Activated CD4-positive, alpha-beta T cell treated with anti-CD3 and anti-CD28 coated beads for 1 hour (primary cell): ENCODE measurements at places on chromosomes 11 and 22.

DNA sequence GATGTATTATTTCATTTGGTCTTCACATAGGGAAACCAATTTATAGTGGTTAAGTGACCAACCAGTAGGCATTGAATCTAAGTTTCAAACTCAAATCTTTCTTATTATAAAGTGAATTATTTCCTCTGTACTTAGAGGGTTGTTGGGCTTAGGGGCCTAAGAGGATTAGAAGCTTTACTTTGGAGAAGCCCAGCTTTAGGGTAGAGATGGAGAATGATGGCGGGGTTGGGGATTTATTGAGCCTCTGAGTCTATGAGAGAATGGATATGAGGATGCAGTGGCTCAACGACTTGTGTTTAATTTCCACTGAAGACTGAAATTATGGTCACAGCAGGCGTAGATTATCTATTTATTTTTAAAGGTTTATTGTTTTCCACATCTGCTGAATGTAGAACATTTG is 55.5 kb downstream of the CHRDL2 start:
- no peak for DNase-seq

DNA sequence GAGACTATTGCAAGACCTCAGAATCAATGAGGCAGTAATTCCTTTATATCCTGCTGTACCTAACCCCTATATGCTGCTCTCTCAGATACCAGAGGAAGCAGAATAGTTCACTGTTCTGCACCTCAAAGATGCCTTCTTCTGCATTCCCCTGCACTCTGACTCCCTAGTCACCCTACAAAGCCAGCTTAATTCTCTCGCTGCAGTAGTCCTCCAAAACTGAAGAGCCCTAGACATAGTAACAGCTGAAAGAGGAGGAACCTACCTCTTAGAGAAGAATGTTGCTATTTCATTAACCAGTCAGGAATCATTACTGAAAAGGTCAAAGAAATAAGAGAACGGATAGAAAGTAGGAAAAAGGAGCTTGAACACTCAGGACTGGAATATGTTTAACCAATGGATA is 49.3 kb downstream of the PRSS23 start:
- no peak for DNase-seq

GRCh38 chr11:121421149-121421901 is 30.8 kb upstream of the SORL1 start:
- DNase-seq, result no peak

DNA sequence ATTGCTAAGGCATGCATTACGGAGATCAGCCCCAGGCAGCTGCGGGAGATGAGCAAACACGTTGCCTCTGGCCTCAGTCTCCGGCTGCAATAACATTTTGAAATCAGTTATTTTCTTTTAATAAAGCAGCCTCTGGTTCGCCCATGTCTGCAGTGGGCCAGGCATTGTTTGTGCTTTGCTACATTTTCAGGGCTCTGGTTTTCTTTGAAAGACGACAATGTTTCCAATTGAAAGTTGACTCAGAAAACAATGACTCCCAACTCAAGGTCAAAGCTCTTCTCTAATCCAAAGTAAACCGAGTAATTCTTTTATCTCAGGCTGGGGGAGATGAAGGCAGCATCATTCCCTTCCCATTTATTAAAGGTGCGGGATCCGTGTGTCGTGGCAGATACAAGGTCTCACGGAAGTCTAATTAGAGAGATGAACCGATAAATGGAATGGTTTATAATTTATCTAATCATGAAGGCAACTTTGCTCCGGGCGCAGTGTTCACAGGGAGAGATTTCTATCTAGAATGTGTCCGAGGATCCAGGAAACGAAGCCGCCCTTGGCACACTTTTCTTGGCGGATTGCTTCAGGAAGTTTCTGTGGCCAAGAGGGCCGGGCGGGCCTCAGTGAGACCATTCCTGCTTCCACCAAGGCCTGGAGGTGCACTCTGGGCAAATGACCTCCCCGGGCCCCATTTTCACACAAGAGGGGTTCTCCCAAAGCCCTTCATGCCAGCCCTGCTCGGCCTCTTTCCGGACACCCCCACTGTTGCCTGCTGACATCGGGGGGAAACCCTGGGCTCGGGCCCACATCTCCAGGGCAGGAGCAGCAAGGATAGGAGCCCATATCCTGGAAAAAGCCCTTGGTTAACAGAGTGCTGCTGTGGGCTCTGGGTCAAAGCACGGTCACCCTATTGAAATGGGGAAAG is 811.4 kb downstream of the BRD1 start:
- no peak for DNase-seq

- no peak for DNase-seq
Measured at GRCh38 chr11:29002816-29003215, 894.6 kb downstream of the METTL15 start.

- DNase-seq, result no peak
Measured at GRCh38 chr22:37894939-37895670, 11.0 kb upstream of the MICALL1 start.

DNA sequence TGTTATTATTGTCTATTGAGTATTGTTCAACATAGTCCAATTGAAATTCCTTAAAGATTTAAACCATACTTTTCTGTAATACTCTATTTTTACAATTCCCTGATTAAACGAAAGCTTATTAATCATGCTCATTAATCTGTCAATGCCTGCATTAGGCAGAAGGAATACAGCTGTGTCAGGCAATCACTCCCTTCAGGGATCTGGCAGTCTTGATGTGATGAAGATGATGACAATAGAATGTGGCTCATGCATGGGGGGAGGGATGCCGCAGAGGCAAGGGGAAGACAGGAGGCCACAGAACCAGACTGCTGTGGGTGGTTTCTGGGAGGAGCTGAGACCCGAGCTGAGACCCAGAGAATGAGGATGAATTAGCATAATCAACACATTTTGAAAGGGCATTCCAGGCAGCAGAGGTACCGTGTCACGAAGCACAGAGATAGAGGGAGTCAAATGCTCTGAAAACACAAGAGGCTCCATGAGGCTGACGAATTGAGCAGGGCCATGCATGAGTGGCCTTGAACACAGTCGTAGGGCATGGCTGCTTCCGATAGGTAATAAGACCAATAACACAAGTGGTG is 1075.5 kb downstream of the OPCML start:
- DNase-seq, result no peak

DNA sequence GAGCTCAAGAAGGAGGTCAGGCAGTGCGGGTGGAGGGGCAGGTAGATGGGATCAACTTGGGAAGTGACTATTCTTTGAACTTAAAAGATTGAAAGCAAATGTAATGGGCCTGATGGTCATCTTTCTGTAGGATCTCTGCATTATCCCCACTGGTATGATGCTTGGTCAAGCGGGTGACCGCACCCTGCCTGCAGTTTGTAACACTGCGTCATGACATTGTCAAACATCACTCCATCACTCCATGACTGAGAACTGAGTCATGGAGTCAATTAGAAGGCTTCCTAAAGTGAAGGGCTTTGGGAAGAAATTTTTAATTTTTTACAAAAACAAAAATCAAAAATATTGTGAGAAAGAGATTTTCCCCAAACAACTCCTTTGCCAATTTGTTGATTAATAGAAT is 62.4 kb upstream of the BMAL1 start:
- no peak for DNase-seq

GRCh38 chr22:19180740-19181410 is 2.3 kb upstream of the SLC25A1 start:
- DNase-seq, result no peak

GRCh38 chr22:28032861-28033260 is 113.8 kb upstream of the PITPNB start:
- no peak for DNase-seq

DNA sequence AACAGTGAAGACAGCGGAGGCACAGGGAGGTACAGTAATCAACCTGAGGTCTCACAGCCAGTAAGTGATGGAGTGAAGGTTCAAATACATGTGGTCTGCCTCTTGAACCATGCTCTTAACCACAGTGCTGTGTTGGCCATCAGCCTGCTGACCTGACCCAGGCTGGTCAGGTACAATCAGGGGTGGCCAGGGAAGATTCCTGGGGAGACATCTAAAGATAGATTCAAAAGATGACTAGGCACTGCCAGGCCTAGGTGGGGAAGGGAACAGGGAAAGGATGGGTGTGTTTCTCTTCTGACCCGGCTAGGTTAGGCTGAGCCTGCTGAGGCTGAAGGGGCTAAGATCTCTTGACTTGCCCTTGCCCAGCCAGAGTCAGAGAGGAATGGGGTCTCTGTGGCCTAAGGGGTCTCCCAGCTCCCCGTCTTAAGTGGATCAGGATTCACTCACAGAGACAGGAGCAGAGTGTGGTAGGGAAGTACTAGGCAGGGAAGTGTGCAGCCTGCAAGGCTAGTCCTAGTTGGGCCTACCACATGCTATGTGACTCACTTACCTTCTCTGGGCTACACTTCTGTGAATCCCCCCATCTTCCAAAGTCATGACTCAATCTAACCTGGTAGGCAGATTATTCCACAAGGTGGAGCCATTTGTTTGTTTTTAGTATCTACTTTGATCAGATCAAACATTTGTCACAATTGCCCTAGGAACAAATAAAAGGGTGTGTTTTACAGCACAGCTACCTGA is 10.4 kb upstream of the SREBF2 start:
- DNase-seq, result no peak

GRCh38 chr11:26457636-26458035 is 114.4 kb downstream of the MUC15 start:
- DNase-seq, result no peak

- no peak for DNase-seq
Measured at GRCh38 chr11:56885177-56885576, 103.5 kb upstream of the OR5AK2 start.

DNA sequence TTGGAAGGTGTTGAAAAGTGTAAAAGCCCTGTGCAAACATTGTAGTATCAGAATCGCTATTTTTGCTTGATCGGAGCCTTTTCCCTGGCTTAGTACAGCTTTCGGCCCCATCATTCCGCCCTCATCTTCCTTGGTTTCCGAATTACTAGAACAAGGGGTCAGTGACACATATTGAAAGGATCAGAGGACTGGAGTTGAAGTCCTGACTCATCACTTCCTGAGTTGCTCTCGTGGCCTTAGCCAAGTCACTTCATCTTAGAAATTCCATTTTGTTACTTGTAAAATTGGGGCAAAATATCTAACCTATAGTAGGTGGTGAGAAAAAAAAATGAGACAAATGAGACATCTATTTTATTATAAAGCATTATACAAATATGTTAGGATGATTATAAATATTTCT is 375.0 kb downstream of the NTM start:
- DNase-seq, result no peak

DNA sequence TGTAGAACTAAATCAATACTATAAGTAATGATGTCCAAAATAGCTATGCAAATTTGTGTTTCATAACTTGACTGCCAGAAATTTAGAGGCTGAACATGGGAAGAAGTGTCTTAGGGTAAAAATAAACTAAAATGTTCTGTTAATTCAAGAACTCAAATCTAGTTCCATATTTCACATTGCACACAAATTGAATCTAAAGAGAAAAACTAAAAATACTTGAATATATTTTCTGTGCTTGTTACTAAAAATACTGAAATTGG is 43.5 kb downstream of the FANCF start:
- DNase-seq, result no peak

GRCh38 chr11:91308069-91308468 is 916.5 kb upstream of the FAT3 start:
- no peak for DNase-seq

GRCh38 chr11:121453589-121454299 is 977 bp upstream of the SORL1-AS1 start:
- DNase-seq, result no peak

DNA sequence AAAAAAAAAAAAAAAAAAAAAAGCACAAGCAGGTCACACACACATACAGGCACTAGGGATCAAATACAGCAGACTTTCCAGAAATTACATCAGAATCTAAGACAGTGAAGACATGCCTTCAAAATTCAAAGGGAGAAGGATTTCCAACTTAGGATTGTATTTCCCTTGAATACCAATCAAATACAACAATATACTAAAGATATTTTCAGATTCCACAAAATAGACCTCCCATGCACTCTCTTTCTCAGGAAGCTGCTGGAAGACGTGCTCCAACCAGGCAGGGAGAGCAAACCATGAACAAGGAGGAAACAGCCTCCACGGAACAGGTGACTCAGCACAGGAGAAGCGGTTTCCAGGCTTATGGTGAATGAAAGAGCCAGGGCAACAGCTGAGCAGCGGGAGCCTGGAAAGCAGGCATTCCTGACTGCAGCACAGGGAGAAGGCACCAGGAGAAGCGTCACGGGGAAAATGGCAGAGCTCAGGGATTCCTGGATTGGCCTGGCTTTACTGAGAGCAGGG is 32.0 kb downstream of the TMEM184B start:
- DNase-seq, result no peak

DNA sequence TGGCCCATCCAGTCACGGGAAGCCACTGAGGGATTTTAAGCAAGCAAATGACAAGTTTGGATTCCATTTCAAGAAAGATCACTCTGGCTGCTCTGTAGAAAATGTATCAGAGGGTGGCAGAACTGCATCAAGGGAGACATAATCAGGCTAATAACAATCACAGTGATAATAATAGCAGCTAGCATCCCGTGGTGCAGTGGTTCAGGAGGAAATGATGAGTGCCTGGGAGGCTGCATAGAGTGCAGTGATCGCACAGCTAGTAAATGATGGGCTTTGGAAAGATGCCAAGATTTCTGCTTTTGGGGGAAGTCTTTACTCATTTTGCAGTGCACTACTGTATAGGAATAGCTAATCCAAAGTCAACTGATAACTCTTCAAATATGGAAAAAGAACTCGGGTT is 35.8 kb downstream of the TNRC6B start:
- no peak for DNase-seq

GRCh38 chr11:5274395-5274794 is 4.7 kb upstream of the HBE1 start:
- DNase-seq, result no peak

GRCh38 chr11:126488591-126489370 is 133.3 kb downstream of the ST3GAL4 start:
- DNase-seq, result no peak

- no peak for DNase-seq
Measured at GRCh38 chr11:43632181-43632580, 48.4 kb upstream of the HSD17B12 start.

DNA sequence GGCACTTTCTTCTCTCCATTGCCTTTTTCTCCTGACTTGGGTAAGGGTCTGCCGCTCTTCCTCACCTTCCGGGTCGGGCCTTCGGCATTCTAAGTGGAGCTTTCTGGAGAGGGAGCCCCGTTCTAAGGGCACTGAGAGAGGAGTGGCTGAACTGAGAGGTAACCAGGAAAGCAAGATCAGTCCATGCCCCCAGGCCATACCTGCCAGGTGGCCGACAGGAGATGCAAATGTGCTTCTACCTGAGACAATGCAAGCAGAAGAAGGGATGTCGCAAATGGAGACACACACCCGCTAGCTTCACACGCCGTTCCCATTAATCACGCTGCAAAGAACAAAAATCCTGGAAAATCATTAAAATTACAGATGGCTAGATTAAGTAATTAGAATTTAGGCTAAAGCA is 156.4 kb upstream of the TBCEL start:
- DNase-seq, result no peak

GRCh38 chr11:132008872-132009271 is 638.5 kb downstream of the NTM start:
- DNase-seq, result no peak

DNA sequence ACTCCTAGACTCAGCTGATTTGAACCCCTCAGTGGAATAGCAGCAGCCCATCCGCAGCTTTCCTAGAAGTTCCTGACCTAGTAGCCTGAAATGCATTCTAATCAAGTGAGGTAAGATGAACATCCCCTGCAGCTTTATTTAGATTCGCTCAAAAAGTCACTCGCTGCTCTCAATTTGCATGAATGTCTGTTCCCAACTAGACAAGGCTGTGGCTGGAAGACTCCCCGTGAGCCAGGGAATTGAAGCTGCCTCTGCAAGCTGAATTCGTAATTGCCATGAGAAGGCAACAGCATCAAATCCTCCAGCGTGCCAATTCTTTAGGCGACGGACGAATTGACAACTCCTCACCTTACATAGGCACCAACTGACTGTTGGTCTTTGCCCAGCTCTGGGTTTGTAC is 17.1 kb upstream of the SCN3B start:
- no peak for DNase-seq

- DNase-seq, result no peak
Measured at GRCh38 chr11:104682206-104682605, 216.1 kb downstream of the CASP12 start.
